NCI-H446 (cell line): ENCODE measurements at places on chromosomes 2 and 18.

DNA sequence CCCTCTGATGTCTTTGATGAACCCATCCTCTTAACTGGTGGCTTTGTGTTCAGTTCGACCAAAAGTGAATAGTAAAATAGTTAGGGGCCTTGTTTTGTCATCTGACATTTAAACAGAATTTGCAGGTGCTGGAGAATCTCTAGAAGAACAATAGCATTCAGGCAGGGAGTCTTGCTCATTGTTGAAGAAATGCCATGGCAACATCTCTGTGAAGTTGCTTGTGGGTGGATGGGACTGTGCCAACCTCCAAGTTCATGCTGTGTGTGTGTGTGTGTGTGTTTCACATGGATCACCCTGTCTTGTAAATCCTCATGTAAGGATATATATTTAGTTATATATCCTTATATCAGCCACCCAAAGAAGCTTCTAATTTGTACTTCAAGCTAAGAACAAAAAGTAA lies 66.7 kb downstream of the SKA1 start:
- DNase-seq = no peak

DNA sequence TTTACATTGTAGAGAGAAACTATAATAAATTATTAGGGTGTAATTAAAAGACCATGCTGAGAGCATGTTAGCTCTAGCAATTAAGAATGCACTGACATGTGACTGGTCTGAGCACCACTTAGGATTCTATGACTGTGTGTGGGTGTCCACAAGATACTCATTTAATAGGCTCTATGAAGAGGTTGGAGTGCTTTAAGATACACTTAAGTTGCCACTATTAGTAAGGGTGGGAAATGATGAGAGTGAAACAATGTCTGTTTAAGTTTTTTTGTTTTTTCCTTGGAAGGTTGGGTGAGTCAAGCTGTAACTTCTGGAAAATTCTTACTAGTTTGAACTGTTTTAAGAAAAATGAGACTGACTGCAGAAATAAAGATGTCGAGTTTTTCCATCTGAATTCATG lies 1.8 kb upstream of the FAP start:
- DNase-seq = no peak

DNA sequence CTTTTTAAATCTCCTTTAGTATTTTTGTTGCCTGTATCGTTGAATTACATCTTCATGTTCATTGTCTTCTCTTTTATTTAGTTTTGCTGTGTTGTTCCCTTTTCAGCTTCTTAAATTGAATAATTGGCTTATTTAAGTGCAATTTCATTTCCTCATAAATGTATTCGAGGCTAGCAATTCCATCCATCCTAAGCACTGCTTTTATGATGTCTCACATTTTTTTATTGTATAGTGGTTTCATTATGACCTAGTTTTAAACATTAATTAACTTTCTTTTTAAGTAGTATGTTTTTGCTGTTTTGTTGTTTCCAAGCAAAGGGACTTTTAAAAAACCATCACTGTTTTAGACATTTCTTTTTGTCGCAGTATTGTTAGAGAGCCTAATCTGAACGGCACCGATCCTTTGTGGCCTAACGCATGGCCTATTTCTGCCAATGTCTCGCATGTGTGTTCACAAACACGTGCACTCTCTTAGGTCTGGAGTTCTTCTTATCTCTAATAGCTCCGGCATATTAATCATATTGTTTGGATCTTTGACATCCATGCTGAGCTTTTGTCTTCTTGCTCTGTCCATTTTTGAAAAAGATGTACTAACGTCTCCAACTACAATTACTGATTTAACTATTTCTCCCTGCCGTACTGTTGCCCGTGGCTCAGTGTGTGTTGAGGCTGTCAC lies 59.6 kb upstream of the ZNF516 start:
- DNase-seq = no peak

GRCh38 chr18:65073060-65073550 lies 677.7 kb upstream of the CDH7 start:
- no peak for DNase-seq

DNA sequence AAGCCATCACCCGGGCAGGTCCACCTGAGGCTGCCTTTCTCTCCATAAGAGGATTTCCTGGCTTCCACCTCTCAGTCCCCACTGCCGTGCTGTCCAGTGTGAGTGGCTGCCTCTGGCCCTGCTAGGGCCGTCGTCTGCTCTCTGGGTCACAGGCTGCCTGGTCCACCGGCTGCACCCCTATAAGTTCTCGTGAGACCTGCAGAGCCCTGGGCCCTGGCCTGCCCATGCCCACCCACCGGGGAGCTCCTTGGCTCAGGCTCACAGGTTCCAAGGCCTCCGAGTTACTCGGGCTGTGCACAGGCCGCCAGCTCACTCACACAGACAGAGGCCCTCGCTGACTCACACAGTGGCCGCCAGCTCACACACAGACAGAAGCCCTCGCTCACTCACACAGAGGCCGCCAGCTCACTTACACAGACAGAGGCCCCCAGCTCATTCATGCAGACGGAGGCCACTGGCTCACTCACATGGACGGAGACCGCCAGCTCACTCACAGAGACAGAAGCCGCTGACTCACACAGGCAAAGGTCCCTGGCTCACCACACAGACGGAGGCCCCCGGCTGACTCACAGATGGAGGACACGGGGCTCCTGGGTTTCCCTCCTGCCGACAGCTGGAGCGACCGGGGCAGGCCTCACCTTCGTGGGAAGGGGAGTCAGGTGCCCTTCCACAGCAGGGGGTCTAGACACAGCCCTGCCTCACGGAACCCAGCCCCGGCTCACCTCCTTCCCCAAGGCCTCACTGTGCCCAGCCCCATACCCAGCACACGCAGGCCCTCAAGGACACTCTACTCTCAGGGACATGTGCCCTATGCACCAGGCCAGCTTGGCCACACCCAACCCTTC lies 334.1 kb upstream of the MYT1L start:
- DNase-seq = no peak

- no peak for DNase-seq
These were observed 55.6 kb upstream of the CCDC85A start for GRCh38 chr2:56128235-56128634.

- DNase-seq = no peak
These were observed 188.5 kb upstream of the HAAO start for GRCh38 chr2:42980764-42981416.

DNA sequence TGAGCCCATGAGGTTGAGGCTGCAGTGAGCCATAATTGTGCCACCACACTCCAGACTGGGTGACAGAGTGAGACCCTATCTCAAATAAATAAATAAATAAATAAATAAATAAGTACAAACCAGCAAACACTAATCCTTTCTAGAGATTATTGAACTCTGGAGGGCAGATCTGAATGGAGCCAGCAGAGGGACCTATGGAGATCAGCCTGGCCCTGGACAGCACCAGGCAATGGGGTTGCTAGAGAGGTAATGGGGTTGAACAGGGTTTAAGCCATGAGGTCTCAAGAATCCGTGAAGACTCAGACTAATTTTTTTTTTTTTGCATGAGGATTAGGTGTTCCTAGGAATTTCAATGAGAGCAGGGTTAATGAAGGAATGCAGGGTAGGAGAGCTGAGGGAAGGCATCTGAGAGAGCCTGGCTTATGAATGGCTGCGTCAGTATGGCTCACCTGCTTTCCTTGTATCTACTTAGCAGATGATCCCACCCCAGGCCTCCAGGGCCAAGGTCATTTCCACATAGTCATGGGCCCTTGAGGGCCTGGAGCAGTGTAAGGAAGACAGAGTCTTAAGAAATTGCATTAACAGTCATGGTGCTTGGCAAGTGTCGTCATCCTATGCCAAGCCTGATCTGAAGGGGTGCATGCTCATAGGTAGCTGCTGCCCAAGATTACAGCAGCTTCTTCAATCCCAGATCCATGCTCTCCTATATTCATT lies 34.6 kb upstream of the IL37 start:
- no peak for DNase-seq

- no peak for DNase-seq
These were observed 193.8 kb downstream of the MGAT5 start for GRCh38 chr2:134447669-134448068.

DNA sequence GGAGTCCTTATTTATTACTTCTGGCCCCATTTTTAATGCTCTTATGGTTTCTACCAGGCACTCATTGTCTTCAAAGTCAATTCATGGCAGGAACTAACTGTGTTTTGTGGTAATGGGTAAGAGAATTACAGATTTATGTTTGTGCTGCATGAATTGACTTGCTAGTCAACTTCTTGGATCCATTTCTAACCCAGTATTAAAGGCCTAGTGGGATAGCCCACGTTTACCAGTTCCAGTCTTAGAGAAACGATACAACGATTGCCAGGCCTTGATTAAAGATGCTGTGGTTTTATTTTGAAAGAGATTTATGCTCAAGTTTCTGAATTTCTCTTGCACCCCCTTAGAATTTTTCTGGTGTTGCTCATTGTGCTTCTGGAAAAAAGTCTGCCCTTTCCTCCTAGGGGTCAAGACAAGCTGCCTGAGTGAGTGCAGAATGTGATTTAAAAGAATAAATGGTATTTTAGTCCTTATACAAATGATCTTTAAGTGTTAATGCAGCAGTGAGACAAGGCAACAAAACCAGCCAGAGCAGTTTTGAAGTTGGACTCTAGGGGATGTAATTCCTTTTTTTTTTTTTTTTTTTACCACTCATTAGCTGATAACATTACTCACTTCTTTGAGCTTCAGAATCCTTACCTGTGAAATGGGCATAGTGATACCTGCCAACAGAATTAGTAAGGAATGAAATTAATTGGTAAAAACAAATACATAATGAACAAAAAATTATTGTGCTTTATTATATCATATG lies 101.5 kb downstream of the ARHGAP15 start:
- DNase-seq = no peak
